ENCODE measurements at places on chromosomes 7 and 10.
A peak's percentile ranks its signal among the peaks of the same experiment; 100 is the strongest.

- DNase-seq: no peak
These were observed 196.0 kb upstream of the C7orf33 start for GRCh38 chr7:148394582-148394981.

GRCh38 chr7:4707217-4707741 is 25.2 kb downstream of the FOXK1 start:
- DNase-seq: no peak

DNA sequence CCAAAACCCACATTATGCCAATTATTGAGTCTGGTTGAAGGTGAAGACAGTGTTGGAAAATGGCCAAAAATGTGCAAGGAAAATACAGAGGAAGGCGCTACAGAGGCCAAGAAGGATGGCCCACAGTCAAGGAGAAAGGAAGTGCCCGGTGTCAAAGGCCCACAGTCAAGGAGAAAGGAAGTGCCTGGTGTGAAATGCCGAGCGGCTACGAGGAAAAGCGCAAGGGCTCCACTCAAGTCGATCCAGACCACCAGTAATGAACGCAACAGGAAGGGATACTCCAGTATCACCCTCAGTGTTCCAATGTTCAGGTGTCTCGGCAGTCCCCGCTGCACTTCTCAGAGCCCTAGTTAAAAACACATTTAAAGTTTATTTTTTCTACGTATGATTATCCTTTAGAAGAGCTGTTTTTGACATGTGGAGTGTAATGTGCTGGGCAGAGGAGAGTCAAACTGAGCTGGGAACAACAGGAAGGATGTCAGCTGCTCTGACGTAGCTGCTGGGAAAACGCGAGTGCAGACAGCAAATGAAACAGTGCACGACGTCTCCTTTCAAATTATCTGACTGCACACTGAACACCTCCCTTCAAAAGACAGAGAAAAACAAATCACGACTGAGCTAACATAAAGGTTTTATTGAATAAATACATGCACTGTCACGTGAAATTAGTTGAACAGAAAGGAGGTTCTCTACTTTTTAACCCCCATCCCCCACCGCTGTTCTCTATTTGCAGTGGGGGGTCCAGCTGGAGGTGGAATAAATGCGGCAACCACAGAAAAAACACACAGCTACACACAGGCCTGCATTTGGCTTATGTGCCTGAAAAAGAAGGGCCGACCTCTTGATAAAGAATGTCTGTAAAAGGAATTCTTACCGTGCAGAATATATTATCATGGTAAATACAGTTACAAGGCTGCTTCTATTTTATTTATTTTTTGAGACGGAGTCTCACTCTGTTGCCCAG is 26.1 kb upstream of the NCAPG2 start:
- DNase-seq: no peak

- DNase-seq: peak; percentile 32
These were observed 13.0 kb upstream of the FRA10AC1 start for GRCh38 chr10:93715345-93715744.

GRCh38 chr10:107994621-107995270 is 830.2 kb upstream of the SORCS1 start:
- no peak for DNase-seq

DNA sequence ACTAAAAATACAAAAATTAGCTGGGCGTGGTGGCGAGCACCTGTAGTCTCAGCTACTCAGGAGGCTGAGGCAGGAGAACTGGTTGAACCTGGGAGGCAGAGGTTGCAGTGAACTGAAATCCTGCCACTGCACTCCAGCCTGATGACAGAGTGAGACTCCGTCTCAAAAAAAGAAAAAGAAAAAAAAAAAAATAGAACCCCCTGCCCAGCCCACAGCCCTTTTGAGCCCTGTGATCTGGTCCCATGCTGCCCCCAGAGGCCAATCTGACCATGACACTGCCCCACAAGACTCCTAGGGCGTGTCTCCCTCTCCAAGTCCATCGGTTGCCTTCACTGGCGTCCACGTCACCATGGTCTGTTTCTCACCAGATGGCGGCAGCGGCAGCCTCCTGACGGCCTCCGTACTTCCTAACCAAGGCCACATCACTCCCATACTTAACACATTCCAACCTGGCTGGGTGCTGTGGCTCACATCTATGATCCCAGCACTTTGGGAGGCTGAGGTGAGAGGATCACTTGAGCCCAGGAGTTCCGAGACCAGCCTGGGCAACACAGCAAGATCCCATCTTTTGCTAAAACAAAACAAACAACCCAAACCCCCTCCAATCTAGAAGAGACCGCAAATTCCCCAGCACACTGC is 18.0 kb downstream of the STX1A start:
- DNase-seq: no peak

DNA sequence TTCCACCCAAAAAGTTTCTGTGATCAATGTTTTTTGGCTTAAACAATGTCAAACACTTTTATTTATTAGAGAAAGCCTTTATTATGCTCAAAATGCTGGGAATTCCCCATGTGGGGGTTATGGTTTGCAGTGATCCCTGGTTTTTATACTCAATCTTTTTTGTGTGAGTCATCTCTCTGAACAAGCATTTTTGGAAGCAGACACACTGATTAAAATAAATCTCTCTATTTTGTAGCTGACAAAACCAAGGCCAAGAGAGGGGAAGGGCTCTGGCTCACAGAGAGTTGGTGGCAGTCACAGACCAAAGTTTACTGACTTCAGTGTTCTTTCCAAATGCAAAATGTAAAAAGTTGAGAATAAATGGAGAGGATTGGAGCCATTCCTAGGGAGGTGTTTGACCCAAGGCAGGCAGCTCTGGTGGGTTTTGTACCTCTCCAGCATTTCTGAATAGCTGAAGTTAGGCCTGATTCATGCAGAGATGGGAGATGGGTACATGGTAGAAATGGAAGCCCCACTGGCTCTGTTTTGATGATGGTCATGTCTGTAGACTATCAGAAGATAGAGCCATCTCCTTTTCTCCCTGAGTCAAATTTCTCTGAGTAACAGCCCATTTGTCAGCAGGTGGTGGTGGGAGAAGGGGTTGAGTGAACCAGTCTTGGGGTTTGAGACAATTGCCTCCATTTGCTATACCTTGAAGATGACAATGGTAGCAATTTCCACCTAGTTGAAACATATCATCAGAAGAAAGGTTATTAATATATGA is 45.4 kb upstream of the NAMPT start:
- DNase-seq: no peak

Data from GM18507 (cell line).